ENCODE measurements at places on chromosomes 5 and 9. TPM values are rescaled to one million over a fixed set of nuclear protein-coding genes. Genes with fewer than 3 reads are reported as not detected.

The TAF11L10 gene
- not detected for total RNA-seq

DNA sequence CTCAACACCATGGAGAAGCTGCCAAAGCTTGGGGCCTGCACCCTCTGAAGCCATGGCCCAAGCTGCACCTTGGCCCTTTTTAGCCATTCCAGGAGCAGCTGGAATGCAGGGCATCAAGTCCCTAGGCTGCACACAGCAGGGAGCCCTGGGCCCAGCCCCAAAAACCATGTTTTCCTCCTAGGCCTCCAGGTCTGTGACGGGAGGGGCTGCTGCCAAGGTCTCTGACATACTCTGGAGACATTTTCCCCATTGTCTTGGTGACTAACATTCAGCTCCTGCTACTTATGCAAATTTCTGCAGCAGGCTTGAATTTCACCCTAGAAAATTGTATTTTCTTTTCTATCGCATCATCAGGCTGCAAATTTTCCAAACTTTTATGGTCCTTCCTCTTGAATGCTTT lies 64.6 kb downstream of the ELOVL7 start:
- no peaks in the 10 kb centered on the region for H3K27me3 ChIP-seq
- DNase-seq, result peak; percentile 68
- H3K4me3 ChIP-seq, result no peak overlapping the region
- 0 out of 2 replicates have a peak, but pooled peaks cover 10% of the 10 kb centered on the region for H3K4me1 ChIP-seq

DNA sequence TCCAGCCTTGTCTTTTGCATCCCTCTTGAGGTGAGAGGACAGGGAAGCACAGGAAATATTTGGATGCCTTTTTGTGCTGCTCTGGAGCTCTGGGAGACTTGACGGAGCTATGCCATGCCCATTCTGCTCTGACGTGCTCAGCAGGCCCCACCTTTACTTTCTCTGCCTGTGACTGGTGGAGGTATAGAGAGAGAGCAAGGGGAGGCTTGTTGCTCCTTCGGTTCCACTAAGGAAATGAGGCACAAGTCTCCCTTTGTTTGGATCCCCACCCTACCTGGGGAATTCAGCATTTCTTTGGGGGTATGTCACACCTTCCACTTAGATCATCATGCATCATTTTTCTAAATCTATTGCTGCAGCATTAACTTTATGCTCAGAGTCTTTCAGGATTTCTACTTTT lies 121.8 kb upstream of the CNTLN start:
- H3K4me1 ChIP-seq, result no peaks in the 10 kb centered on the region
- H3K27ac ChIP-seq, result no peak overlapping the region
- H3K4me3 ChIP-seq, result no peak overlapping the region
- no peaks in the 10 kb centered on the region for H3K36me3 ChIP-seq
- DNase-seq, result no peak

The PLPPR1 gene
- not detected for total RNA-seq

GRCh38 chr5:56791396-56791795 lies 24.0 kb upstream of the MAP3K1 start:
- no peak overlapping the region for H3K4me3 ChIP-seq
- H3K27ac ChIP-seq, result no peak overlapping the region
- H3K4me1 ChIP-seq, result no peaks in the 10 kb centered on the region
- no peaks in the 10 kb centered on the region for H3K36me3 ChIP-seq

DNA sequence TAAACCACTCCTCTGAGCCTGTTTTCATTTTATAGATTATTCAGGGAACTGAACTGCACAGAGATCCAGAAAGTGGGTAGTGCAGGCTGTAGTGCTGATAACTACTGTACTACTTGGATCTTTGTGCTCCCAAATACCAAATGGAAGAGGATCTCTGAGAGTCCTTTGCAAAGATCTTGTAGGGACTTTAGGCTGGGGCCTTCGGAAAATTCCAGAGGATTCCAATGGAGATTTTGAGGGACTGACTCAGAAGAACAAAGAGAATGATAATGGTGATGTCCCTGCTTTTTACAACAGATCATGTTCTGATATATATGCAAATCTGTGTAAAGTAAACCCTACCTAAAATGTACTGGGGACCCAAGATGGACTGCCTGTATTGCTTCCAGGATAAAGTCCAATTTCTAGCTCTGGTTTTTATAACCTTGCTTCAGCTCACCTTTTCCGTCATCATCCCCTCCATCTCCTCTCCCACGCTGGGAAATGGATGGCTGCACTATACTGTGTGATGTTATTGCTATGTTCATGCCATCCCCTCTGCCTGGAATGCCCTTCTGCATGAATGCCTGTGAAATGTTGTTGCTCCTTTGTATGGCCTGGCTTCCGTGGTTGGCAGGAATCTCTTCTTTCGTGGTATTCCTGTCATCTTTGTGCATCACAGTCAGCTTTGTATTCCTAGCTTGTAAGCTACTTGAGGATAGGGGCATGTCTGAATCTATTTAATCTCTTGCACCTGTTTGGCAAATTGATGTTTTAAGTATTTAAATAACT lies 9.7 kb upstream of the PSMD5 start:
- no peaks in the 10 kb centered on the region for H3K4me1 ChIP-seq
- H3K4me3 ChIP-seq, result no peak overlapping the region
- 0 out of 2 replicates have a peak, but pooled peaks cover 11% of the 10 kb centered on the region for H3K36me3 ChIP-seq
- DNase-seq, result no peak
- no peak overlapping the region for H3K27ac ChIP-seq

The FAM78A gene
- 1.3 TPM for total RNA-seq

The FOXI1 gene
- total RNA-seq, result not detected

DNA sequence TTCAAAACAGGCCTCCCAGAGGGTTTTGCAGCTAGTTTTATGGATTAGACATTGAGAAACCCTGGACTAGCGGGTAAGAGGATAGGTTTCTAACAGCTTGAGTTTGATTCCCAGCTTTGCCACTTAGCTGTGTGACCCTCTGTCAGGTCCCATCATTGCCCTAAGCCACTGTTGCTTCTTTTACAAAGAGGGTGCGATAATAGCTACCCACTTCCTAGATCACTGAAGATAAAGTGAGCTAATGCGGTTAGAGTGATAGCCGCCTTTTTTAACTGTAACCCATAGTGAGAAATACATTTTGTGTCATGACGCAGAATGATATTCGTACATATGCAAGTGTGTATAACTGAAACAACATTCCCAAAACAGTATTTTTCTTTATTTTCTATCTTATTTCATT lies 40.3 kb downstream of the CSF1R start:
- H3K27ac ChIP-seq, result no peak overlapping the region
- no peak overlapping the region for H3K4me3 ChIP-seq
- H3K27me3 ChIP-seq, result no peaks in the 10 kb centered on the region
- H3K36me3 ChIP-seq, result peaks cover 48% of the 10 kb centered on the region
- no peak for DNase-seq
- peaks cover 12% of the 10 kb centered on the region for H3K4me1 ChIP-seq

The PLPP7 gene
- total RNA-seq, result not detected

The PPP3R2 gene
- not detected for total RNA-seq

GRCh38 chr5:91125916-91126315 lies 257.2 kb downstream of the ARRDC3 start:
- no peak overlapping the region for H3K4me3 ChIP-seq
- peak; percentile 11 for DNase-seq
- H3K27me3 ChIP-seq, result no peaks in the 10 kb centered on the region
- peaks cover 16% of the 10 kb centered on the region for H3K4me1 ChIP-seq
- no peaks in the 10 kb centered on the region for H3K36me3 ChIP-seq

The KIAA1191 gene
- 122 TPM for total RNA-seq

The TIMD4 gene
- total RNA-seq, result not detected

DNA sequence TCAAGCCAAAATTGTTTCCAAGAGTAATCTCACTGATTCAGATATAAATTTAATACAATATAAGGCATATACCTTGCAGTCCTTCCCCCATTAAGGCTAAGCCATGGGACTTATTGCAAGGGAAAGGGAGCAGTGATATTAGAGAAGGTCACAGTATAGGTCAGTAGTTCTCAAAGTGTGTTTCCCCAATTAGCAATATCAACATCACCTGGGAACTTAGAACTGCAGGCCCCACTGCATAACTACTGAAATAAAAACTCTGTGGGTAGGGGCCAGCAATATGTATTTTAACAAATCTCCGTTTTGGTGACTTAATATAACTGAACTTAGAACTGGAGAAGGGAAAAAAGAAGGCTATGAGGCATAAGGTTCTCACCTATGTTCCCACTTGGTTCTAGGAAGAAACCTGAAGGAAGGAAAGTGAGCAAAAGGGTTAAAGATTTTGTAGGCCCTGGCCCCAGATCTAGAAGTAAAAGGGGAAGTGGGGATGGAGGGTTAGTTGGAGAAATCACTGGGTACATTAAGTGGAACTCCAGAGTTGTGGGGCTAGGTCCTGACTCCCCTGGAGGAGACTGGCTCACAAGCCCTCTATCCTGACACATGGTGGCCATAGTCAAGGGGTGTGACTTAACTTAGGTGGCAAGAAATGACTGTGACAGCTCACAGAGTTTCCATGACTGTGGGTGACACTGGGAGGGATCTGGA lies 40.7 kb downstream of the WDR36 start:
- DNase-seq, result no peak
- no peaks in the 10 kb centered on the region for H3K36me3 ChIP-seq
- H3K4me3 ChIP-seq, result no peak overlapping the region
- no peaks in the 10 kb centered on the region for H3K27me3 ChIP-seq
- no peaks in the 10 kb centered on the region for H3K4me1 ChIP-seq

- peak; percentile 33 for DNase-seq
- no peak overlapping the region for H3K4me3 ChIP-seq
- no peaks in the 10 kb centered on the region for H3K27me3 ChIP-seq
- H3K4me1 ChIP-seq, result peaks cover 51% of the 10 kb centered on the region
Measured at GRCh38 chr5:14263699-14264098, 120.6 kb downstream of the TRIO start.

The NUDT12 gene
- 13.3 TPM for total RNA-seq

GRCh38 chr5:110807169-110807568 lies 68.4 kb downstream of the SLC25A46 start:
- no peak for DNase-seq
- no peaks in the 10 kb centered on the region for H3K27me3 ChIP-seq
- H3K27ac ChIP-seq, result no peak overlapping the region

GRCh38 chr5:15774632-15775031 lies 274.7 kb downstream of the FBXL7 start:
- DNase-seq, result no peak
- no peak overlapping the region for H3K27ac ChIP-seq
- no peaks in the 10 kb centered on the region for H3K4me1 ChIP-seq
- H3K36me3 ChIP-seq, result no peaks in the 10 kb centered on the region
- H3K27me3 ChIP-seq, result no peaks in the 10 kb centered on the region

DNA sequence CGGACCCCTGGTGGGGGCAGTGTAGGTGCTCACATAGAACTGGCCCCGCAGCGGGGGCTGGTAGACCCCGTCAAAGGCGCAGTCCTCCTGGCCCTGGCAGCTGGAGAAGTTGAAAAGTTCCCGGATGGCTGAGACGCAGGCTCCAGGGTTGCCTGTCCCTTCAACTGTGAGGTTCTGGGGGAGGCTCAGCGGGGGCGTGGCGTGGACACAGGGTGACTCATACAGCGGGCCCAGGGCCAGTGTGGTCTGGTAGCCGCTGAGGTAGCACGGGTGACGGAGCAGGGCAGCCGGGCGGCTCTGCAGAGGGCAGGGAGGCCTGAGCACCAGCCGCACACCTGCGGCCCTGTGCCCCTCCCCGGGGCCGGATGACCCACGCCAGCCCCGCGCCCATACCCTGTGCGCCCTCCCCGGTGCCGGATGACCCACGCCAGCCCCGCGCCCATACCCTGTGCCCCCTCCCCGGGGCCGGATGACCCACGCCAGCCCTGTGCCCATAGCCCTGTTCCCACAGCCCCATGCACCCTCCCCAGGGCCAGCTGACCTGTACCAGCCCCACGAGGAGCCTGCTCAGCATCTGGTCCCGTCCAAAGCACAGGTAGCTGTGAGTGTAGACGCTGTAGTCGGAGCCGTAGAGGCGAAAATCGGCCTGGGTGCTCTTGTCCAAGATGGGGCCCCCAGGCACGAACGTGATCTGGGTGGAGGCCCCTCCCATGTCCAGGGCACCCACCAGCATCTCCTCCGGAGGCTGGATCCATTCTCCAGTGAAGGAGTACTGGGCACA lies 5.0 kb downstream of the ENTPD8 start:
- H3K4me3 ChIP-seq, result no peak overlapping the region
- DNase-seq, result peak; percentile 97
- H3K27ac ChIP-seq, result no peak overlapping the region
- H3K4me1 ChIP-seq, result peaks cover 17% of the 10 kb centered on the region
- no peaks in the 10 kb centered on the region for H3K36me3 ChIP-seq
- no peaks in the 10 kb centered on the region for H3K27me3 ChIP-seq

DNA sequence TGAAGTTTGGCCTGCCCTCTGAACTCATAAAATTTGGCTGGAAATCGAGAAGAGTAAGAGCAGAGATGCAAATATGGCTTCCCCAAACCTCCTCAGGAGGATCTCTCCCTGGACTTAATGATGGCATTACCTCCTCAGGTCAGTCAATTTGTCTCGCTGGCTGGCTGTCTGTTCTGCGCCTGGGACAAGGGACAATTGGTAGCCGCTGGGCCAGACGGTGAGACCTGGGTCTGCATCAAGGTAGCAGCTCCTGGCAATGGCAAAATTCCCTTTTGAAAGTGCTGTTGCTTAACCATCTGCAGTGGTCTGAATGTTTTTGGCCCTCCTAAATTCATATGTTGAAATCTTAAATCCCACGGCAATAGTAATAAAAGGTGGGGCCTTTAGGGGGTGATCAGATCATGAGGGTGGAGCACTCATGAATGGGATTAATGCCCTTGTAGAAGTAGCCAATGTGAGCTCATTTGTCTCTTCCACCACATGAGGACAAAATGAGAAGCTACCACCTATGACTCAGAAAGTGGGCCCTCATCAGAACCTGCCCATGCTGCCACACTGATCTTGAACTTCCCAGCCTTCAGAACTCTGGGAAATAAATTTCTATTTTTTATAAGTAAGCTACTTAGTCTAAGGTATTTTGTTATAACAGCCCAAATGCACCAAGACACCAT lies 439.3 kb upstream of the KLF4 start:
- no peaks in the 10 kb centered on the region for H3K36me3 ChIP-seq
- no peaks in the 10 kb centered on the region for H3K27me3 ChIP-seq
- no peaks in the 10 kb centered on the region for H3K4me1 ChIP-seq
- DNase-seq, result no peak
- no peak overlapping the region for H3K27ac ChIP-seq
- no peak overlapping the region for H3K4me3 ChIP-seq

DNA sequence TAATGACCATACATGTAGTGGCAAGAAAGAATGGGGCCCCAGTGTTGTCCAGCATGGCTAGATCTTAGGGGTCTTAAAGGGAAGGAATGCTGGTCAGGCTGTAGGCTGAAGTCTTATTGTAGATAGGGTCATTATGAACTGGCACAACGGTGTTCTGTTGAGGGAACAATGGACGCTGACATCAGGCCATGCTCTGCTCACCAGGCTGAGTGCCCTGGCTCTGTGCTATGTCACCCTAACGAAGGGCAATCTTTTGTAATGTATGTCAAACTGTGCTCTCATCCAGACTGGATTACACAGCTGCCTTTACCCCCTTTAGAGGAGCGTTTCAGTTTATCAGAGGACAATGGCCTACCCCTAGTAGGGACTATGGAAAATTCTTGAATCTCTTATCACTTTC lies 14.6 kb upstream of the ZNF608 start:
- no peak overlapping the region for H3K27ac ChIP-seq
- no peaks in the 10 kb centered on the region for H3K27me3 ChIP-seq
- no peaks in the 10 kb centered on the region for H3K36me3 ChIP-seq
- no peak overlapping the region for H3K4me3 ChIP-seq

The STPG3 gene
- total RNA-seq, result 0.46 TPM

The PROB1 gene
- 2.9 TPM for total RNA-seq
